SJSA1 (cell line): ENCODE measurements at places on chromosomes 16 and 17. TPM values are rescaled to one million over a fixed set of nuclear protein-coding genes. Genes with fewer than 3 reads are reported as not detected.

IRX5 gene
- total RNA-seq, result 6.7 and 7.8 TPM in 2 replicates

CCR7 gene
- not detected in 2 replicates for total RNA-seq

GRCh38 chr17:72240333-72240732 is 119.5 kb downstream of the SOX9 start:
- no peaks in the 10 kb centered on the region for H3K27me3 ChIP-seq
- no peak overlapping the region for H3K4me3 ChIP-seq
- H3K27ac ChIP-seq, result no peak overlapping the region
- H3K36me3 ChIP-seq, result no peaks in the 10 kb centered on the region

- no peaks in the 10 kb centered on the region for H3K27me3 ChIP-seq
- no peak overlapping the region for H3K4me3 ChIP-seq
- no peaks in the 10 kb centered on the region for H3K4me1 ChIP-seq
- no peak overlapping the region for H3K27ac ChIP-seq
These were observed 1296.2 kb downstream of the CDH8 start for GRCh38 chr16:60739737-60740683.
